ENCODE measurements at places on chromosomes 16 and 17.
A peak's percentile ranks its signal among the peaks of the same experiment; 100 is the strongest.

DNA sequence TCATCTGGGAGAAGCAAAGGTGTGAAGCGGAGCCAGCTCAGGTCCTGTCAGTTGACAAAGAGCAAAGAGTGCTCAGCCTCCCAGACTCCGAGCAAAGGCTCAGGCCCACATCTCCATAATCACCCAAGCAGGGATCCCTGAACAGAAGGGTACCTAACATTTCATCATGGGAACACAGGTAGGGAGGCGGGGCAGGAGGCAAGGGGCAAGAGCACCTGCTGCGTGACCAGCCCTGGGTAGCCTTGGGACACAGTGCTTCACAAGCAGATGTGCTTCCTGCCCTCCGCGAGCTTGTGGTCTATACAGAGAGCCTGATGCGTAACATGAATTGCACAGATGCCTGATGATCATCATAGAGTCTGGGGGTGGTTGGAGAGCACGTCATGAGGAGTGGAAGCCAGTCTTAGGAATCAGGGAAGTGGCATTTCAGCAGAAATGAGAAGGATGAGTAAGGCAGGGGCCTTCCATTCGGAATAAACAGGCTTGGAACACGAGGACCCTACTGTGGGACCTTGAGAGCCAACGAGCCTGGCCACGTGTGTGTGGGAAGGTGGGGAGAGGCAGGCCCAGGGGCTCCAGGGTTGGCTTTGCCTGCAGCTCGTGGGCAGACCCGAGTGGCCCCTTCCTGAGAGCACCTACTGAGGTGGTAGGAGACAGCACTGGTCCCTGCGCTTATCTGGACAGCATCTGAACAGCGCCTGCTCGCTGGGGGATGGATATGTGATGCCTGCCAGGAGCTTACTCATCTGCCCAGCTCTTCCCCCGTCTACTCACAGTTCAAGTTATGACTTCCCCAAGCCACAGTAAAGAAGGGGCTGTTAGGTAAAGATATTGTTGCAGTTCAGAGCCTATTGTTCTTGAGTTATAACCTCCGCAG lies 125.8 kb downstream of the CCDC182 start:
- no peak for DNase-seq

DNA sequence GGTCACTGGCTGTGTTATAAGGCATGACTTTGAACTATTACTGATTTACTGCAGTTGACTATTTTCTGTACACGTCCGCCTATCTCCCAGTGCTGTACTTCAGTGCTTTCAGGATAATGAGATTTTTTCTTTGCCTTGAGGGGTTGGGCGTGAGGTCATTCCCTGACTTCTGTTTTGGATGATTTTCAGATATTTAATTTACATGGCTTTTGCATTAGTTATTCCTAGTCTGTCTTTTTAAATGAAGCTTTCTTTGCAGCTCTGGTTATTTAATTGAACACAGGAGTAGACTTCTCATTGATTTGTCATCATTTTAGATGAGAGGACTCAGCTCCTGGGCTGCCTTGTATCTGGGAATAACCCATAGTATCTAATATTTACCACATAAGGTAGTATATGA lies 23.7 kb downstream of the WIPF2 start:
- no peak for DNase-seq

GRCh38 chr16:54538276-54538675 lies 251.7 kb upstream of the IRX3 start:
- no peak for DNase-seq

- DNase-seq, result no peak
Measured at GRCh38 chr16:84449156-84450140, 55.0 kb downstream of the MEAK7 start.

DNA sequence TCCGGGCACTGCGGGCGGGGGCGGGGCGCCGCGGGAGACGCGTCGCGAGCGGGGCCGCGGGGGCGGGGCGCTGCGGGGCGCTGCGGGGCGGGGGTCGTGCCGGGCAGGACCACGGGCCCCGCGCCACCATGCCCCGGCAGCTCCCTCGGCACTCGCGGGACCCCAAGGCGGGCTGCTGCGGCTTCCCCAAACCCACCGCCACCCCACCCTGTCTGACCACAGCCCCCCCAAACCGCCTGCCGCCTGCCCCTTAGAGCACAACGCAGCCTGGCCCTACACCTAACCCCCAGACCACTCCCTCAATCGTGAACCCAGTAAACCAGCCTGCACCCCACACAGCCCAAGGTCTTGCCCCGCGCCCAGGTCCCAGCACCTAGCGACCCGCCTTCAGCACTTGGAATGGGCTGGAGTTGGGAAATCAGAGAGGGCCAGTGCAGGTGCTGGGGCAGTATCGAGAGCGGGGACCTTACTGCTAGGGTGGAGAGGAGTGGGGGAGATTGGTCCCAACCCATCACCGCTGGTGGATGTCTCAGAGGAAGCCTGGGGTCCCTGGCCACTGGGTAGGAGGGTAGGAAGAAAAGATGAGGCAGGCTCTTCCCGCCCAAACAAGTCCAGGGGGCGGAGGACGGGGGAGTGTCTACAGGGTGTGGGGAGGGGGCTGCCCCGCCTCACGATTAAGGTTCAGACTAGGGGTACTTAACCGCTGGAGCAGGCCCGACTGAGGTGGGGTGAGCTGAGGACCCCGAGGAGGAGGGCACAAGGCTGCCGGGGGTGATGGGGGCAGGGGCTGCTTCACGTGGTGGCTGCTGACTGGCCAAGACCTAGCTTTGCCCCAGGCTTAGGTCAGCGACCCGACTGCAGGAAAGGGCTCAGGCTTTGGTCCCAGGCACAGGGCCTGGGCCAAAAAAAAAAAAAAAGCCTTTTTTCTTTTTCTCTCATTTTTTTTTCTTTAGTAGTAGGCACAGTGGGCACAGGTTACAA lies 539 bp upstream of the VAMP2 start:
- no peak for DNase-seq

- no peak for DNase-seq
Measured at GRCh38 chr16:19809121-19809635, 75.5 kb downstream of the GPRC5B start.

- DNase-seq, result peak; percentile 44
Measured at GRCh38 chr16:11742093-11742535, 543 bp downstream of the TXNDC11 start.

DNA sequence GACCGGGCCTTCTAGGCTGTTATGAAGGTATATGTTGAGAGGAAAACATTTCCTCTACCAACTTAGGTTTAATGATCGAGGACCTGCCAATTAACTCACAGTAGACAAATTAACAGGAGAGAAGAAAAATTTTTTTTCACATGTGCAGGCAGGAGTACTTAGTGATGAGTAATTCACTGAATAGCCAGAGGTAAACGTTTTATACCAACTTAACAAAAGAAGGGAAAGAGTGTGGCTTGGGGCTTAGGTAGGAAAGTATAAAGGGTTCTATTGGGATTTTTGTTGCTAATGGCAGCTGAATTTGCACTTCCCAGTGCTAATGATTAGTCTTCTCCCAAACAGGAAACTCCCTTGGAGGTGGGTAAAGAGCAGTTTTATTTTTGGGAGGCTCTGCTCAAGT lies 121.6 kb upstream of the HS3ST4 start:
- DNase-seq, result no peak

DNA sequence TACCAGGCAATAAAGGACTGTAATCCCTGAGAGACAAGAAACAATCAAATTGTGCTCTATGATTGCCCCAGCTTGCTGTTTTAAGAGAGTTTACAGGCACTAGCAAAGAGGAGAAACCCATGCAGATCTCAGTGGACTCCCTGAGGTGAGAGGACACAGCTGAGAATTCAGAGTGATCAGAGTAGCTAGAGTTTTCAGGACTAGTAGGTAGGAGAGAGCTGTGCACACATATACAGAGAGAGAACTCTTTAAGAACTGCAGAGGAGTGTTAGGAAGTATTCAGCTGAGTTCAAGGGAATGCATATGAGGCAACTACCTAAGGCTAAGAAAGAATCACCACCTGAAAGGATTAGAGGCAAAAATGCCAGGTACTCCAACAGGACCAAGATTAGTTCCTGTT lies 904.8 kb downstream of the CDH8 start:
- DNase-seq, result no peak

DNA sequence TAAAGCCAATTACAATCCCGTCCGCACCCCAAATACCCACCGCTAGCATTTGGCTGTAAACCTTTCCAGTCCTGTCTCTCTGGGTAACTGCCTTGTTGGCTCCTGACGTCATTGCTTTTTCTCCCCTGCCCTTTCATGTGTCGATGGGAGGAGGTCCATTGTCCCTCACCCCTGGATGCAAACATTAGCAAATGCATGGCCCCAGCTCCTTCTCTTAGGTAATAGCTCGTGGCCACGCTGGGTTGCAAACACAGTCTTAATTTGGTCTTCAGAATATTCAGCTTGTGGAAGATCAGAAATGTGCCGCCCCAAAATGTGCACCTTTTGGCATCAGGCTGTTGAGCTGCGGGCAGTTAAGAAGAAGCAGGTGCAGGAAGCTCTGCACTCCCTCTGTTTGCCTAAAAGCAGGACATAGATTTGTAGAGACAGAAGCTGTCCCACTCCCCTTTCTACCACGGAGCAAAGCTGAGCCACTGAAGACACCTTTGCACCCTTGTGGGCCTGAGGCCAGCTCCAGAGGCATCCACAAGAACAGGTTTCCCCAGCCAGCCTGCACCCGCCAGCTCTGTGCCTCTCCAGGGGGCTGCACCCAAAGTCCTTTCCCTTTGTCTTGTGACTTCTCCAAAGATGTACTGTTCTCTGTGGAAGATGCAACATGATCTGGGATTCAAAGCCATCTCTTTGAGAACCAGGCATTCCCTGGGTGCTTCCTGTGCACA lies 127.3 kb downstream of the MGAT5B start:
- no peak for DNase-seq

DNA sequence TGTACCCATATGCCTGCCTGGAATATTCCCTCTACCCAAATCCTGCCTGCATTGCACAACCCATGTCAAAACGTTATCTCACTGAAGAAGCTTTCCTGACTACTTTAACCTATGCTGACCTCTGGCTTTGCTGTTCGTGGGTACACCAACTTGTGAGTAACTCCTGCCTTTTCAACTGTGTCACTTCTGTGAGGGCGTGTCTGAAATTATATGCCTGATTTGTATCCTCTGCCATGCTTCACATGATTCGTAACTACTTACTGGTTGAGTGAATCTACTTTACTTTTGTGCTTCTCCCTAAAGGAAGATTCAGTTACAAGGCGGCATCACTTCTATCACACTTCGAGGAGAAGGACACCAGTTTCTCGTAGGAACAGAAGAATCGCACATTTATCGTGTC lies 33.3 kb upstream of the USP43 start:
- no peak for DNase-seq

All from stimulated activated CD4-positive, alpha-beta T cell treated with anti-CD3 and anti-CD28 coated beads, Interleukin-4, amount 100 ng/mL, for 1 hour (primary cell).